Activated CD4-positive, alpha-beta memory T cell treated with anti-CD3 and anti-CD28 coated beads, Interleukin-2, amount 10 ng/mL, durations not matched to agents 7 days and 5 days (primary cell): ENCODE measurements at places on chromosomes 7 and 10.

- no peak for DNase-seq
Measured at GRCh38 chr7:108920490-108920889, 350.8 kb downstream of the DNAJB9 start.

DNA sequence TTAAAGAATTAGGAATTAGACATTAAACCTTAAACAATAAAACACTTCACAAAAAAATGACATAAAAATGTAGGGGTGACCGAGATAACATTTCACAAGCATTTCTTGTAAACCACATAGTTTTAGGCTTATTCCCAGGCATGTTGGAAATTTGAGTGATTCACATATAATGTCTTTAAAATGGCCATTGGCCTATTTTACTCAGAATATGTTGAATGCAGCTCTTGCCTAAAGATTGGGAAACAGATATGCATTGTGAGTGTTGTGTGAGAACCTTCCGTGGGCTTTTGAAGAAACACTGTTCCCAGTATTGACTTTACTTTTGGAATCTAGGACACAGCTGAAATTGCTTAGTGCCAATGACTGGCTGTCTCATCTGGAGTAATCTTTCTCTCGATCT is 79.6 kb downstream of the ARL5B start:
- no peak for DNase-seq

DNA sequence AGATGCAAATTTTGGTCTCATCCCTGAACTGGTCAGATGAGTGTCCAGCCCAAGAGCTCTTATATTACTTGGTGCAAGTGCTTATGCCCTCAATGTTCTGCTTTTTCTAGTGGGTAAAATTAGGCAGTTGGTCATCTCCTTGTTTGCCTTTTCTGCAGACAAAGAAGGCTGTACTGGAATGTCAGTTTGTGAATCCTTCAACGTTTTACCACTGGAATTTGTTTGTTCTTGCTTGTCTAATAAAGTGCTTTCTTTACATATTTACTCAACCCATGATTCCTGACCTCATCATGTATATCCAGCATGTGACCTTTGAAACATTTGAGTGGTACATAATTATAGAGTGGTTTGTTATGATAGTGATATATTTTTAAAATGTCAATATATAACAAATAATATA is 232.2 kb upstream of the TEX47 start:
- no peak for DNase-seq

GRCh38 chr7:28041508-28042314 is 138.9 kb downstream of the JAZF1 start:
- DNase-seq = no peak

GRCh38 chr10:67115972-67116371 is 190.1 kb downstream of the LRRTM3 start:
- DNase-seq = no peak

DNA sequence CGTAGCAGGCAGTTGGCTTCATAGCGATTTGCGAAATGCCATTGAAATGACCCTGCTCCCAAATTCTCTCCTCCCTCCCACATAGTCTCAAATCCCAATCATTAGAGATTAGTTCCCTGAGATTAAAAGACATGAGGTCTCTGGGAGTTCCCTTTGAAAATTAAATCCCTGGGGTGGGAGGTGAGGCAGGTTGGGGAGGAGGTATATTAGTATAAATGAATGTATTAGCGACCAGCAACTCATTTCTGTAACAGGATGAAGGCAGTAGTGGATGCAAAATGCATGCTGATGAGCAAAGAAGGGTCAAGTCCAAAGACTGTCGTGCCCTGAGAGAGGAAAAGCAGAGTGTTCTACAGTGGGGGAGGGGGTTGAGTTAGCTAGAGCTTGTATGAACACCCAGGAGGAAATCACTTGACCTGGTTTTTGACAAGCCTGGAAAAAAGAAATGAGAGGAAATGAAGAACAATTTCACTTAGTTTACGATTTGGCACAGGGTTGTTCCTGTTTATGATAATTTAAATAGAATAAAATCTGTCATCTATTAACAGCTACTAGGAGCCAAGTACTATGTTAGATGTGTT is 79.6 kb upstream of the MTPN start:
- DNase-seq = no peak
